ENCODE measurements at places on chromosomes 7 and 10. TPM values are rescaled to one million over a fixed set of nuclear protein-coding genes. Genes with fewer than 3 reads are reported as not detected.

The EBLN1 gene
- total RNA-seq = not detected

The C10orf105 gene
- total RNA-seq = not detected

The PRSS2 gene
- not detected for total RNA-seq

DNA sequence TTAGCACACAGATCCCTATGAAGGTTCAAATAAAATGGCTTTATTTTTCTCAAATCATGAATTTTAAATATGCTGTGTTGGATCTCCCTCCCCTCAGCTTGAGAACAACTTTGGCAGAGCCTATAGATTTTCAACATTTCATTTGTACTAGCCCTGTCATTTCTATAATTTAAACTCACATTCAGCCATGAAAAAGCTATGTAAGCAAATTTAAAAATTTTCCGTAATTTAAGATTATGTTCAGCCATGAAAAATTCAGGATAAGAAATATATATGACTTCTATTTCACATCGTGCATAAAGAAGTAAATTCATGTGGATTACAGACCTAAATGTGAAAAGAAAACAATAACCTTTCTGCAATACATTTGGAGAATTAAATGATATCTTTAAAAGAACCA, 36.5 kb upstream of the SCIN start:
- no peaks in the 10 kb centered on the region for H3K27me3 ChIP-seq
- no peak for DNase-seq
- H3K36me3 ChIP-seq = peaks cover 10% of the 10 kb centered on the region
- H3K4me3 ChIP-seq = no peak overlapping the region
- no peaks in the 10 kb centered on the region for H3K4me1 ChIP-seq
- H3K27ac ChIP-seq = no peak overlapping the region

- no peaks in the 10 kb centered on the region for H3K36me3 ChIP-seq
- H3K27ac ChIP-seq = no peak overlapping the region
- no peaks in the 10 kb centered on the region for H3K27me3 ChIP-seq
- no peaks in the 10 kb centered on the region for H3K4me1 ChIP-seq
- no peak for DNase-seq
These were observed 411.9 kb downstream of the GRM8 start for GRCh38 chr7:126840869-126841268.

DNA sequence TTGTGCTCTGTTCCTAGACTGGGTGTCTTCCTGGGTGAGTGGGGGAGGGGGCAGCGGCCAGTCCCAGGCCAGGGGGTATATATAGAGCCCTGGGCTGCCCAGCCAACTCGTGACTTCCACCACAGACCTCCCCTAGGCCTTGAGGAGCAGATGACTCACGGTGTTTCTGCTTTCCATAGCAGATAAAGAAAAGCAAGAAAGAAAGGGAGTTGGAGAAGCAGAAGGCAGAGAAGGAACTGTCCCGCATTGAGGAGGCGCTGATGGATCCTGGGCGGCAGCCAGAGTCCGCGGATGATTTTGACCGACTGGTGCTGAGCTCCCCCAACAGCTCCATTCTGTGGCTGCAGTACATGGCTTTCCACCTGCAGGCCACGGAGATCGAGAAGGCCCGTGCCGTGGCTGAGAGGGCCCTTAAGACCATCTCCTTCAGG, 10.1 kb downstream of the CALHM2 start:
- DNase-seq = no peak
- no peak overlapping the region for H3K4me3 ChIP-seq
- peaks cover 3% of the 10 kb centered on the region for H3K27me3 ChIP-seq
- H3K27ac ChIP-seq = no peak overlapping the region

DNA sequence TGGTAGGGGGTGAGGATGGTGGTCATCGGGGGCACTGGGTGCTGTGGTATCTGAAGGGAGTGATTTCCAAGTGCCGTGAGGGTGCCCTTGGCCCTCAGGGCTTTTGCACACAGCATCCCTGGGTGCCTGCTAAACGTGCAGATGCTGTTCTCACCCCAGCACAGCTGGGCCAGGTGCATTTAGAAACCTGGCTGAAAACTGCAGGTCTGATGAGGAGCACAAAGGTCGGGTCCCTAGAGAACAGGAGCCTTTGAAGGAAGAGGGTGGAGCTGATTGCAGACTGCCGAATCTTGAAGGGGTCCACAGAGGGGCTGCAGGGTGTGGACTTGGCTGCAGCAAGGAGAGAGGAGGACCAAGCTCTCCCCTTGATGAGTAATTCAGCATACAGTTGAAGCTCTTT, 32.0 kb downstream of the ZMIZ1 start:
- peak overlapping the region; percentile 23 for H3K4me3 ChIP-seq
- H3K27me3 ChIP-seq = peaks cover 13% of the 10 kb centered on the region
- peak overlapping the region; percentile 93 for H3K27ac ChIP-seq

GRCh38 chr7:940599-941408, 13.7 kb downstream of the ADAP1 start:
- no peaks in the 10 kb centered on the region for H3K36me3 ChIP-seq
- H3K27ac ChIP-seq = no peak overlapping the region
- no peak overlapping the region for H3K4me3 ChIP-seq

- H3K27ac ChIP-seq = peak overlapping the region; percentile 85
- H3K27me3 ChIP-seq = peaks cover 2% of the 10 kb centered on the region
- H3K4me1 ChIP-seq = peaks cover 57% of the 10 kb centered on the region
- H3K36me3 ChIP-seq = peaks cover 14% of the 10 kb centered on the region
- no peak overlapping the region for H3K4me3 ChIP-seq
These were observed 15.8 kb upstream of the ADAMTS14 start for GRCh38 chr10:70656489-70656888.

DNA sequence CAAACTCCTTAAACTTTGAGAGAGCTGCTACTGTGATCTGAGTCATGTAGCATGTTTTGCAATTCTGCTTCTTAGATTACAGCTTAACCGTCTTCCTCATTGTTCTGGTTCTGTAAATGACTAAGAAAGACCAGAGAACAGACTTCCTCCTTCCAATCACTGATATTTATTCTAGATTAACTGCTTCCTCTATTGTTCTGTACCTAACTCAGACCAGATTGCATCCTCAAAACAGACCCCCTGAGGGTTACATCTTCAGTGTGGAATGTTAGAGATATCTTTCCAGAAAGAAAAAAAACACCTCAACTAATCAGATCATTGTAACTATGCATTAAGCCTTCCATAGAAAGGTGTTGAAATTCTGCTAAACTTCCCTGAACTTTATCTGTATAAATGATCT, 5.7 kb upstream of the PIP start:
- DNase-seq = no peak
- H3K36me3 ChIP-seq = no peaks in the 10 kb centered on the region
- H3K4me1 ChIP-seq = no peaks in the 10 kb centered on the region
- H3K4me3 ChIP-seq = no peak overlapping the region
- no peaks in the 10 kb centered on the region for H3K27me3 ChIP-seq

DNA sequence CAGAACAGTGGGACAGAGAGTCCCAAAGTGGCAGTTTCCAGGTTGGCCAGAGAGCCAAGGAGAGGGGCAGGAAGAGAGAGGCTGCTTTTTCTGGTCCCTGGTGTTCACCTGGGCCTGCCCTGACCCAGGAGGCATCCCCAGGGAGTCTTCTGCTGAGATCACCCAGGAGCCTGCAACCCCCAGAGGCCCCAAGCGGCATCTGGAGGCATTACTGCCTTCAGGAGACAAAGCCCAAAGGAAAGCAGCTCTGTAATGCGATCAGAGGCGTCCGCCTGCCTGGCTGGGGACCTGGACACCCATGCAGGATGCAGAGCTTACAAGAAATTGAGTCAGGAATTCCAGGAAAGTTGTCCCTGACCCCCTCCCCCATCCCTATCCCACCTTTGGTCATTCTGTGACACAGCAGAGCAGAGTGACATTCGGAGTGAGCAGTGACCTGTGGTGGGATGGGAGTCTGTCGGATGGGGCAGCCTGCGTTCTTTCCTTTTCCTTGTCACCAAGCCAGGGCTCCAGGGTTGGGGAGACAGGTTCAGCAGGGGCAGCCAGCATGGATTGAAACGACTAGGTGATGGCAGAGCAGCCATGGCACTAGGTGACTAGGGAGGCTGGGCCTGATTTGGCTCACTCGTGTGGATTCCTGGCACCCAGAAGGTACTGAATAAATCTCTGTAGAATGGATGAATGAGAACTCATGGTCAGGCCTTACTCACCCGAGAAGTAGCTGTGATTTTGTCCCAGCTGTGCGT, 10.4 kb downstream of the UNC5B start:
- no peaks in the 10 kb centered on the region for H3K27me3 ChIP-seq
- peaks cover 40% of the 10 kb centered on the region for H3K4me1 ChIP-seq
- H3K36me3 ChIP-seq = no peaks in the 10 kb centered on the region
- no peak overlapping the region for H3K4me3 ChIP-seq
- peak overlapping the region; percentile 15 for H3K27ac ChIP-seq
- DNase-seq = peak; percentile 49

GRCh38 chr7:21580073-21580521, 37.3 kb downstream of the DNAH11 start:
- peak; percentile 66 for DNase-seq
- peak overlapping the region; percentile 53 for H3K4me3 ChIP-seq
- H3K27me3 ChIP-seq = peaks cover 4% of the 10 kb centered on the region
- H3K36me3 ChIP-seq = no peaks in the 10 kb centered on the region
- peak overlapping the region; percentile 62 for H3K27ac ChIP-seq

GRCh38 chr10:59771162-59771807, 18.0 kb upstream of the MRLN start:
- no peaks in the 10 kb centered on the region for H3K36me3 ChIP-seq
- H3K27ac ChIP-seq = no peak overlapping the region
- H3K27me3 ChIP-seq = peaks cover 2% of the 10 kb centered on the region
- no peak for DNase-seq
- H3K4me1 ChIP-seq = no peaks in the 10 kb centered on the region
- H3K4me3 ChIP-seq = no peak overlapping the region

- DNase-seq = no peak
- no peaks in the 10 kb centered on the region for H3K4me1 ChIP-seq
- no peak overlapping the region for H3K27ac ChIP-seq
- H3K36me3 ChIP-seq = peaks cover 10% of the 10 kb centered on the region
These were observed 583.5 kb downstream of the SDK1 start for GRCh38 chr7:3884543-3884942.

- no peaks in the 10 kb centered on the region for H3K4me1 ChIP-seq
- no peak overlapping the region for H3K4me3 ChIP-seq
- DNase-seq = no peak
- no peaks in the 10 kb centered on the region for H3K27me3 ChIP-seq
These were observed 133.0 kb upstream of the TNS3 start for GRCh38 chr7:47714669-47715607.

Data from HFFc6 (cell line).